ENCODE measurements at places on chromosomes 6 and 20.
A peak's percentile ranks its signal among the peaks of the same experiment; 100 is the strongest.

GRCh38 chr20:25229486-25230165, 18.3 kb upstream of the PYGB start:
- no peak for DNase-seq

GRCh38 chr6:119385994-119386393, 36.4 kb upstream of the MAN1A1 start:
- no peak for DNase-seq

DNA sequence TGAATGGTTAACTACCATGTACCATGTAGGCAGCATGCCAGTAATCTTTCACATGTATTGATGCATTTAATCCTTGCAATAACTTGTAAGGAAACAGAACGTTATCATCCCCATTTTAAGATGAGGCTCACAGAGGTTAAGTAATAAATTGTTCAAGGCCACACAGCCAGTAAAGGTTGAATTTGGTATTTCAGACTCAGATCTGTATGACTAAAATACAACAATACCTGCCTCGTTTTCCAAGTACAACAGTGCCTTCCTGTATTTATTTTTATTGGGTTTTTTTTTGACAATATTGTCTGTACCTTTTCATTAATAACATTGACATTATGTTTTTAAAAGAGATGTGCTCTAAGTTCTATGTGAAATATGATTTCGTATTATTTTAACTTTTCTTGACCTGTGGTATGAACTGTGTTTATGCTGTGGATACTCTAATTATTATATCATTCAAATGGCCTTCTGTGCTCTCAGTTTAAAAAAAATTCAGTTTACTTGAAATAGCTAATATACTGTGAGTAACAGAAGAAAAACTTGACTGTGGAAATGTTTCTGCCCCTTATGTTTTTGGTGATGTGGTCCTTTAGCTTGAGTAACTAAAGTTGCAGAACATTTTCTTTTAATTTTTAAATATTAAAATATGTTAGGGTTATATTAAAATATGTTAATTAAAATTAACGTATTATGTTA, 39.7 kb downstream of the XRN2 start:
- DNase-seq, result no peak

- no peak for DNase-seq
Measured at GRCh38 chr6:90976341-90976740, 389.5 kb upstream of the MAP3K7 start.

GRCh38 chr6:167759912-167760311, 66.8 kb upstream of the AFDN start:
- DNase-seq, result no peak

DNA sequence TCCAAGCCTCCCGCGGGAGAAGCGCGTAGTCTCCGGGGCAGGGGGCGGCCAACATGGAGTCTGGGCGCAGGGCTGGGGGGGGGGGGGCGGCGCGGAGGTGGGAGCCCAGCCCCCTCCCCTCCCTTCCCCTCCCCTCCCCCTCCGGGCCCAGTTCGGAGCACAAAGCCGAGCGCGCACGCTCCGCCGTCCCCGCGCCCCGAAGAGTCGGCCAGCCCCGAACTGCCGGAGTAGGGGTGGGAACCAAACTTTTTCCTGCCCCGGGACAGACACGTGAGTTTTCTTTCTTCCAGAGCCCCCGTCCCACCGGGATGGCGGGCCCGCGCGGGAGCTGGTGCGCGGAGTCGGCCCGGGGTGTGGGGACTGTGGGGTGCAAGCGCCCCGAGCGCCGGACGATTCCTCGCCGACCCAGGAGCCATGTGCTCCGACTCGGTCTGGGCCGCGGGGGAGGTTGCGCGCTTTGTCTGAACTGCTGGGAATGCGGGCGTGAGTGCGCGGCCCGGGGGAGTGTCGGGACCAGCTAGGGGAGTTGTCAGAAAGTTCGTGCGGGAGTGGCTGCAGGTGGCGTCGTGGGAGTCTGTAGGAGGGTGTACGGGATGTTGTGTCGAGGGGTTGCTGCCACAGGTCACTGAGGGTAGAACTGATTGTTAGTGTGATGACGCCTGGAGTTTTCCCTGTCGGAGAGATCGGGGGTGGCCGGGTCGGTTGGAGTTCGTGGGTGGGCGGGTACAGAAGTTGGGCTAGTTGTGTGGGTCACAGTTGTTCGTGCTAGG, 1.2 kb downstream of the TGIF2 start:
- DNase-seq, result peak; percentile 73

DNA sequence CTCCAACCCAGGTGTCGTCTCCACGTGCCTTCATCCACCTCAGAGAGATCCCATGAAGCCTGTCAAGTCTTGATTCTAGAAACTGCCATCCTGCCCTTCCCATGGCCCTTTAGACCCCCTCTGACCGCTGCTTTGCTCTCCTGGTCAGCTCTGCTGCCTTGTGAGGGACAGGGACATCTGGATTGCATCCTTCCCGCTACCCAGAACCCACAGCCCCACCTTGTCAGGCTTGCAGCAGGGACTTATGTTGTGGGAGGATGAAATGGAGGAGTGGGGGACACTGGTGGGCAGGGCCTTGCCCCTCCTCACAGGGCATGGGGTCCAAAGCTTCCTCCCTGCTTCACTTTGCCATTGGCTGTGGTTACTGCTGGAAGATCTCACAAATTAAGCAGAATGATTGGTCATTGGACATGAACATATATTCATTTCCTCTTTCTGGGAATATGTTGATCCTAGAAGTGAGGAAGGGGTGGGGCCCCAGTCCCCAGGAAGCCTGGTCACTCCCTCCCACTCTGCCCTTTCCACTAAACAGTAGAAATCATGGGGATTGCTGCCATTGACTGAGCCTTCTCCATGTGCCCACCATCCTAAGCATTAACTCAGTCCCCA, 4.5 kb downstream of the GLP1R start:
- no peak for DNase-seq

DNA sequence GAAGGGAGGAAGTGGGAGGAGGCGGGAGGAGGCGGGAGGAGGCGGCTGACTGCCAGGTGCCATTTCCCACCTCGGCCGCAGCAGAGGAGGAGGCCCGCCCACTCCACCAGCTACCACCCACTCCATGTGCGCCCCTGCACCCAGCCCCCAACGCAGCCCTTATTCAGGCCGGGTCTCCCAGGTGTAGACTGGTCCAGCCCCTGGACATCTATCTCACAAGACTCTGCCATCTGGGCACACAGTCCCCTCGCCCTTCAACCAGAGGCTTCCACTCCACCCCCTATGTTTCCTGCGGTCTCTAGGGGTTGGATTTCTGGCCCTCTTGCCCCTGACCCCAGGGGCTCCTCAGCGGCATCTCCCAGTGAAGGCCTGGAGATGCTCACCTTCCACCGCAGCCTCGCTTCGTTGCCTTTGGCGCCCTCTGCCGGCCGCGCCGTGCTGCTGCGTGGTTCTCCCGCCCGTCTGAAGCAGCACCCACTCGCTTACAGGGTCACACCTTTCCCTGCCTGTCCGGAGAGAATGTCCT, 32.6 kb upstream of the FAM83D start:
- DNase-seq, result peak; percentile 59

- DNase-seq, result no peak
Measured at GRCh38 chr6:111427341-111428116, 55.5 kb downstream of the REV3L start.

- DNase-seq, result no peak
Measured at GRCh38 chr6:20028143-20028542, 184.1 kb downstream of the MBOAT1 start.

DNA sequence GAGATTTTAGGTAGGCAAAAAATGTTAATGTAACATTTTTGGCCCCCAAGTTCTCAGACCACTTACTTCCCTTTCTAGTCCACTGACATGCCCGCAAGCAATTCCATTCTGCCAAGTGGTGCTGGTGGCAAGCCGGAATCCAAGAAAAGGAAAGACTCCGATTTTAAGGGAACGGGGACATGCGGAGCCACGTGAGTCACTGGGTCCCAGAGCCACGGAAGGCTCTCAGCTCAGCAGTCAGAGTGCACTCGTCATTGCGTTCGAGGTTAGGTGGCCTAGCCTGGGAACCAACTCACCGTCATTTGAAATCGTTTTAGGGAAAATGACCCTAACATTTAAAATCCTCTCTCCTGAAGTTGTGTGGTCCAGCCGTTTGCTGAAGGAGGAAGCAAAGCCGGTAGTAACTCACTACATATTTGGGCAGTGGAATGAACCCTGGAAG, 711 bp upstream of the SIRT5 start:
- DNase-seq, result no peak

- no peak for DNase-seq
Measured at GRCh38 chr6:136788069-136788902, 4.0 kb downstream of the MAP3K5 start.

DNA sequence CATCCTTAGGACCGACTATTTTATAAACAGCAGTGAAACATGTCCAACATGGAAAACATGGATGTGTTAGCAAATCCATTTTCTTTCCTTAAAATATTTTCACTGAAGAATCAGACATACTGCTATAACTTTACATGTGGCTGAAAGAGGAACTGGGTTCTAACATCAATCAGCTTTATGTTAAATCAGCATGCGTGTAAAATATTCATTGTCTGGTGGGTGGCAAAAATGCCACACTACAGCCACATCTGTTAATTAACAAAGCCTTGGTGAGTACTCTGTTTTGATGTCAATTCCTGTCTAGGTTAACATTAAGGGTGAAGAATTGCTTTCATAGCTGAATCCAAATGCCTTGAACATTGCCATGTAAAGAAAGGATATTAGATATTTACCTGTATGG, 222.6 kb upstream of the CEP162 start:
- DNase-seq, result no peak

GRCh38 chr6:155328539-155329459, 14.5 kb upstream of the TFB1M start:
- no peak for DNase-seq

DNA sequence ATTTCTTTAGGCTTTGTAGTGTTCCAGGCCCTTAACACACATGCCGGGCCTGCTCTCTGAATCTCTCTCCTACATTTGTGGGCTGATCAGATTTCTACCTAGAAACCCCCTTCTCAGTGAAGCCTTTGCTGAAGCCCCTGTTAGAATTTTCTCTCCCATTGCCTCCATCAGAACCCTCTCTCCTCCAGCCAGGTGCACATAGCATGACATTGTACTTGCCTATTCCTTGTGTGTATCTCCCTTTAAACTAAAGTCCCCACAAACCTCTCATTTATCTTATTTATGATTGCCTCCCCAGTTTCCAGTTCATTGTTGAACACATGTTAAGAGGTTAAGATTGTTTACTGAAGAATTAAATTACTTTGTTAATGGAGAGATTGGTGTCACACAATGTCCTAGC, 325.5 kb upstream of the CITED2 start:
- no peak for DNase-seq

DNA sequence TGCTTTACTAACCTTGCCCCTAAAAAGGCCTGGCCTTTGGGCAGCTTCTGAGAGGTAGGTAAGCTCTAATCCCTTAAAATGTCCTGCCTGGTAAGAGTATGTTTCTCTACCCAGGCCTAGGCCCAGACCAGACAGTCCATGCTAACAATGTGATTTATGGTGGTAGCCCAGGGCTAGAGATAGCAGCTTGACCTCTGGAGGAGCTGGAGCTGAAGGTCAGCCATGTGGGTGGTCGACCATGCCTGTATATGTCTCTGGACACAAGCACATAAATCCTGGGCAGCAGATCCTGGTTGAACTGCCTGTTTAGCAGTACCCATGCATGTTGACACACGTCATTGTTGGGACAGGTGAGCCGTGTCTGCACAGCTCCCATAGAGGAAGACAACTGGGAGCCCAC, 62.1 kb upstream of the PHACTR1 start:
- DNase-seq, result no peak

DNA sequence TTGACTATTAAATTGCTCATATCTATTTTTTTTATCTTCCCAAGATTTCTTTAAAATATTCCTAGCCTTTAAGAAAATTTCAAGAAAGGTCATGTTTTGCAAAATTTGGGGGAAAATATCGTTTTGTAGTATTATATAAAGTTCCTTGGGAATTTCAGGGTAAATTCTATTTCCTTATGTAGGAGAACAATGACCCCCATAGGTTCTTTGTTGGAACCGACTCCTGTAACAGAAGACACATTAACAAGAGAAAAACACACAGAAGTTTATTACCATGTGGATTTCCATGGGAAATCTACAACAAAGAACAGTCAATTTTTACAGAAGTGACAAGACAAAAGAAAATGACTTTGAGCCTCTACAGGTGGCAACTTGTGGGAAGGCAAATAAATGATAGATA, 68.1 kb downstream of the ADGB start:
- no peak for DNase-seq

DNA sequence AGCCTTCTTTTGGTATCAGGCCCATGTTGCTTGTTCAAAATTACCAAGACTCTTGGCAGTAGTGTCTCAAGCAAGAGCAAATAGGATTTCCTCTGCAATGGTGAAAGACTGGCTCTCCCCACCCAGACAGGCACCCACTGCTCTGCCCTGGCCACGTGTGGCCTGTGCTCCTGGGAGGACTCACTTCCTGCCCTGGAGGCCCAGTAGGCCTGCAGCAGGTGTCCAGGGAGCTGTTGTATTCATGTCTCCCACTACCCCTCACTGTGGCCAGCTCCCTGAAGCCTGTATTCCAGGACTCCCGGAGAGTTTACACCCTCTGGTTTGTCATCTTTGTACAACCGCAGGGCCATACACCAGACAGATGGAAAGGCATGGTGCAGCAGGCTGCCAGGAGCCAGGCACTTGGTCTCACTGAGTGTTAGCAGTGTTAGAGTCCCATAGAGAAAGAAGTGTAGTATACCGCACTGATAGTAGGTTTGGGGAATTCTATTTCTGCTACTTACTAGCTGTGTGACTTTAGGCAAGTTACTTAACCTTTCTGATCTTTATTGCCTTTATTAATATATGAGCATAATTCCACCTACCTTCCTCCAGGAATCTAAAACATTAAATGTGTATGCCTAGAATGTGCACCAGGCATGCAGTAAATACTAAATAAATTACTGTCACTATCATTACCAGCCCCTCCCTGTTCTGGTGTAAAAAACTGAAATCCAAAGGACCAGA, 159.7 kb downstream of the TMEM242 start:
- DNase-seq, result no peak

- no peak for DNase-seq
Measured at GRCh38 chr6:33785778-33786177, 3.2 kb downstream of the LEMD2 start.

DNA sequence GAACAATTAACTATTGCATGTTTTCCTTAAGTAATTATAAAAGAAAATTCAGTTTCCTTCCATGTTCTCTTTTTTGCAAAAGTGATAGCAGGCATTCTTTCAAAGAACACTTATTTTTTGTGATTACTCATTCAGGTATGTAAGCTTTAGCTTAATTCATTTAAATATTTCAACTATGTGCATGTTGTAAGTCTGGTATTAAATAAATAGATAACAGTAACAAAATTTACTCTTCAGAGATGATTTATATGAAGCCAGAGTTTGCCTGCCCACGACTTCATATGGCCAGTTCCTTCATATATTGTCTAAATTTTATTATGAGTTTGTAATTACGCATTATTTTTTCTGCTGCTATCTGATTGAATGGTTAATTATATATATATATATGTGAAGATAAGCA, 110.9 kb downstream of the ADGRG6 start:
- DNase-seq, result no peak

Data from stimulated activated CD8-positive, alpha-beta memory T cell treated with anti-CD3 and anti-CD28 coated beads, Interleukin-7, amount 100 ng/mL, for 4 hours (primary cell).